Stimulated activated CD8-positive, alpha-beta memory T cell treated with anti-CD3 and anti-CD28 coated beads, Interleukin-15, amount 100 ng/mL, for 48 hours (primary cell): ENCODE measurements at places on chromosomes 2 and 18.

DNA sequence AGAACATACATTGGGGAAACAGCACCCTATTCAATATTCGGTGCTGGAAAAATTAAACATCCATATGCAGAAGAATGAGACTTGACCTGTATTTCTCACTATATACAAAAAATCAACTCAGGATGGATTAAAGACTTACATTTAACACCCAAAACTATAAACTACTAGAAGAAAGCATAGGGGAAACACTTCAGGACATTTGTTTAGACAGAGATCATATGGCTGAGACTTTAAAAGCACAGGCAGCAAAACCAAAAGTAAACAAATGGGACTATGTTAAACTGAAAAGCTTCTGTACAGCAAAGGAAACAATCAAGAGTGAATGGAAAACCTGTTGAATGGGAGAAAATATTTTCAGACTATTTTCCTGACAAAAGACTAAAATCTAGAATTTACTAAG is 1694.1 kb upstream of the CELF4 start:
- DNase-seq, result no peak

GRCh38 chr2:217731805-217732204 is 271.0 kb downstream of the TNS1 start:
- no peak for DNase-seq

- no peak for DNase-seq
These were observed 111.8 kb upstream of the SLC35G4 start for GRCh38 chr18:11497585-11497984.

DNA sequence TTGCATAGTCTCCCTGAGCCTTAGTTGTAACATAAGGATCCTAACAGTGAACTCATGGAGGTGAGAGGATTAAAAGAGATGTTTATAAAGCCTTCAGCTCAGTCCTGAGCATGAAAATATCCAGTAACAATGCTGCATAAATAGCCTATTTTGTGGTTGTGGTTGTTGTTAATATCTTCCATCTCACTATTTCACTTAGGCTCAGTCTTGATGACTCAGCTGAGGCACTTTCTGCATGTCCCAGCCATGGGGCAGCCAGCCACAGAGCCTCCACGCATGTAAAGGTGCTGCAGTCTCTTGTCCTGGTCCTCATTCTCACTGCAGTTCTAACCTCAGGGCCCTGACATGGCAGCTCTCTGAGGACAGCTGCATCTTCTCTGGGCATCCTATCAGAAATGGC is 218.8 kb upstream of the PKDCC start:
- no peak for DNase-seq

GRCh38 chr2:106885329-106885728 is 638 bp downstream of the ST6GAL2 start:
- DNase-seq, result no peak

GRCh38 chr2:44137048-44137447 is 31.6 kb upstream of the PPM1B start:
- no peak for DNase-seq

DNA sequence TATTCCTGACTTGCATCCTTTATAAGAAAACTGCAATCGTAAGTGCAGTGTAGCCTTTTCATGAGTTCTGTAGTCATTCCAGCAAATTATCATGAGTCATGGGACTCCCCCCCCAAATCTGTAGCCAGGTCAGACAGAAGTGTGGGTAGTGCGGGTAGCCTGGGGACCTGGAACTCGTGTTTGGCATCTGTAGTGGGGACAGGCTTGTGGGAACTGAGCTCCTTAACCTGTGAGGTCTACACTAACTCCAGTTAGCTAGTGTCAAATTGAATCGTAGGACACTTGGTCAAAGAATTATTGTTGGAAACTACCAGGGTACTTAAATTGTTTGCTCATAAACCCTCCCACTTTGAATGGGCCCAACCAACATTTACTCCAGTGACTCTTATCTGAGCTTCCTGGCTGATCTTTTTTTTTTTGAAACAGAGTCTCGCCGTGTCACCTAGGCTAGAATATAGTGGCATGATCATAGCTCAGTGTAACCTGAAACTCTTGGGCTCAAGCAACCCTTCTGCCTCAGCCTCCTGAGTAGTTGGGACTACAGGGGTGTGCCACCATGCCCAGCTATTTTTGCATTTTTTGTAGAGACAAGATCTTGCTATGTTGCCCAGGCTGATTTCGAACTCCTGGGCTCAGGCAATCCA is 12.4 kb downstream of the PFN4 start:
- DNase-seq, result no peak

DNA sequence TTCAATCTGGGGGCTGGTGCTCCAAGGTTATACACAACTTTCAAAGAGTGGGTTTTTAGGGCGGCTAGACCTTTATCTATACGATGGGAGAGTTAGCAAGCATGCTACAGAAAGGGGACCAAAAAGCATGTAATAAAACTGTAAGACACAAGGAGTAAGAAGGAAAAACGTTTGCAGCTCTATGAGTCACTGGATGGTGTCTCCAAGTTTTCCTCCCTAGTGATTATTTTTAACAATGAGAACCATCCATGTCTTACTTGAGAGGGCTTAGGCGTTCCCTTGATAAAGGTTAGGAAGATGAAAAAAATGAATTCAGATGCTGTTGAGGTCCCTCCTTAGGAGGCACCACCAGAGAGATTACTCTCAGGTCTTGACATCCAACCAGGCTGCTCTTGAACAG is 75.9 kb downstream of the HRH4 start:
- no peak for DNase-seq

DNA sequence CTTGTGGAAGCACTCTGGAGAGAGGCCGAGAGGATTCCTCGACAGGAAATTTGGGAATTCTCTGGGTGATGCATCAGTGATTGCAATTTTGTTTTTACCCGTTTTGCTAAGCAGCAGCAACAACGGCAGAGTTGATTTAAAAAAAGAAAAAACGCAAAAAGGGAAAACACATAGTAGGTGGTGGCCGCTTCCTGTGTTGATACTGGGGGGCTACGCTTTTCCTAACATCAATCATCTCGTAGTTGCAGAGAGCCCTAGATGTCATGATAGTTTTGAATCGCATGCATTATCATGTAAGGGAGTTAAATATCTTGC is 271 bp upstream of the RBM43 start:
- DNase-seq, result no peak

GRCh38 chr2:31080361-31080760 is 57.9 kb downstream of the GALNT14 start:
- no peak for DNase-seq

DNA sequence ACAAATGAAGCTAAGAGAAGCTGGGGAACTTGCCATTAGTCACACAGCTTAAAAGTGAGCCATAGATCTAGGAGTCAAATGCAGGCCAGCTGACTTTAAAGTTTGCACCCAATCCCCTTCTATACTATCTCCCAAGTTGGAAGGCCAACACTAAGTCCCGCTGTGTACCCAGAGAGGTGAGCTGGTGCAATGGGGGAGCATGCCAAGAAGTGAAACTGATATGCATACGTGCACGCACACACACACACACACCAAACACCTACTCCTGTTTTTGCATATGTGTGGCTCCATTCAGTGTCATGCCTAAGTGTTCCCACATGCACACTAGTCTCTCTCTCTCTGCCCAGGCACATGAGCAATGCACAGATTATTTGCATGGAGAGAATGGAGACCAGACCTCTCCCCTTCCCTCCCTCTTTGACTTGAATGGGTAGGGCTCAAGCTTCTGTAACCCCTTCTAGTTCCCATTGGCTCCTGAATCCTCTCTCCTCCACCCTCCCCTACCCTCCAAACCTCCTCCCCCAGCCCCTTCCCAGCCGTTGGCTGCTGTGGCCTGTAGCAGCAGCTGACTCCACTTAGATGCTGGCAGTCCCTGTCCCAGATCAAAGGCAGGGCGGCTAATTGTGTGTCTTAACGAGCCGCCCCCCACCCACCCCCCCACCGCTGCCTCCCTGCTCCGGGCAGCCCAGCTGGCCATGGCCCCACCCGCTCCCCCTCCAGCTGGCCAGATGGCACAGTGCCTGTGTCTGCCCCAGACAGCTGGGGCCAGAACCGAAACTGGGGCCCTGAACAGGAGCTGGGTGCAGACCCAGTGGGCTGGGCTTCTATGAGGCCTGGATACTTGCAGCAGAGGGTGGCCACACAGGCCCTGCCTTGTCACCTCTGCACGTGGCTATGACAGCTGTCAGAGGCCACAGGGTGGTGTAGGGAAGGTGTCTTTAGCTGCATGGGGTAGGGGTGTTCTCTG is 5.6 kb downstream of the WNT10A start:
- DNase-seq, result no peak

GRCh38 chr2:61633250-61633649 is 95.1 kb upstream of the XPO1 start:
- DNase-seq, result no peak

DNA sequence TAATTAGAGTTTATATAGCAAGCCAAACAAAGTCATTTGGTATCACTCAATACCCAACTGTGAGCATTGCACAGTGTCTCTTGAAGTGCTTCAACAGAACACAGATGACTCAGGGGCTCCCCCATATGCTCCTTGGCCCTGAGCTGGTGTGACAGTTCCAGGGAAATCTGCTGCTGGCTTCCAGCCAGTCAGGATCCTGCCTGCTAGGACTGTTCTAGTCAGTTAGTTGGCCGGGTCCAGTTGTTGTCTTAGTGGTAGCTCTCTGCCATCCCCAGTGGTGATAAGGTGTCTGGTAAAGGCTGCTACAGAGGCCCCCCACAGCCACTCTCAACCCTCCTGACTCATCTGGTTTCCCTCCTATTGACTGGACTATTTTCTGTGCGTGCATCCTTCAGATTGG is 100.3 kb downstream of the IRS1 start:
- DNase-seq, result no peak

GRCh38 chr2:100344433-100344832 is 22.1 kb upstream of the LONRF2 start:
- no peak for DNase-seq

GRCh38 chr18:26863921-26864497 is 1.5 kb downstream of the AQP4 start:
- no peak for DNase-seq

DNA sequence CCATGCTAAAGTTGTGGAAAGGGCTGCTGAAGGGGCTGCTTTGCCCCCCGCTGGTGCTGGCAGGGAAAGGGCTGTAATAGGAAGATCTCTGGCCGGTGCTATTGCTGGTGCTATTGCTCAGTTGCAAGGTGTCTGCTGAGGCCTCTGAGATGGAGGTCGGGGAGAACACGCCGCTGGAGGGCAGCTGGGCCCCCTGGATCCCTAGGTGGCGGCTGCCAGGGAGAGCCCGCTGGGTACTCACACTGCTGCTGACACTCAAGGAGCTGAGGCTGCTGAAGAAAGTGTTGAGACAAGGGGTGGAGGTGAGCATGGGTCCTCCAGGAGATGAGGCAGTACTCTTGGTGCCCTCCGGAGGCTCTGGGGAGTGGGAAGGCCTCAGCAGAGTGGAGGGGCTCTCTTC is 4.2 kb downstream of the FOXI3 start:
- DNase-seq, result no peak

- no peak for DNase-seq
These were observed 95.2 kb upstream of the BARD1 start for GRCh38 chr2:214904634-214905033.

DNA sequence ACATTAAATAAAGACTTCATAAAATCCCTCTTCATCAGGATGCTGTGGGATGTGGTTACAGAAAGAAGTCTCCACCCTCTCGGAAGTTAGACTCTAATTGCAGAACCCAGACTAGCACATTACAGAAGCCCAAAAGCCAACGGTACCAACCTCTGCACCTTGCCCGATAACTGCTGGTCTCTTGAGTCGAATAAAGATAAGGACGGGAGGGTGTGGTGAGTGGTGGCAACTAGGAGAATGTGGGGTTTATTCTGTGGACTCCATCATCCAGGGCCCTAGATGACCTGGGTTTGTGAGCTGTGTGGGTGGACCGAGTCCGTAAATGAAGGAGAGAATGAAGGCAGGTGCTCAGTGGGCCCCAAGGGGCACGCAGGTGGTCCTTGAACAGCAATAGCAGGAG is 462.8 kb upstream of the ID2 start:
- DNase-seq, result no peak

DNA sequence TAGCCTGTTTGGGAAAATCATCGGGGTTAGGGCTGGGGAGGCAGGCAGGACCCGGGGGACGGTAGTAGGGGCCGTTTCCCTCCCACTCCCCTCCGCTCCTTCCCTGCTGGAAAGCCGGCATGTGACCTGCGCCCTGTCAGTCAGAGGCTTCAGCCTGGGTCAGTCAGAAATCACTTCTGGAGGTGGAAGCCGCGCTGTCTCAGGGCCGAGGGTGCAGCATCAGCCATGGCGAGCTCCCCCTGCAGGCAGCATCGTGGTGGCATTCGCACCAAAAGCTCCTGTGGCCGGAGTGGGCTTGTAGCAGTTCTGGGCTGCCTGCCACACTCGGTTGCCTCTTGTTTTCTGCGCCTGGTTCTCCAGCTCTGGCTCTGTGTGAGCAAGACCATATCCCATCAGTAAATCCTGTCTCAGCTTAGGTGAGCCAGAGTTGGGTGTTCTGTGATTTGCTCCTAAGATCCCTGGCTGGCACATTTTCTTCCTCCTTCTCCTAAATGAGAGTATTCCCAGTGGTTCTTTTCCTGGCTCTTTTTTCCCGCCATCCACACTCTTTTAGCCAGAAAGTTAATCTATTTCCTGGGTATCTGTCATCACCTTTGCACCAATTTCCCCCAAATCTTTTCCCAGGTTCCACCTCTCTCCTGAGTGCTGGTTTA is 123.9 kb upstream of the CD302 start:
- DNase-seq, result peak; percentile 64

DNA sequence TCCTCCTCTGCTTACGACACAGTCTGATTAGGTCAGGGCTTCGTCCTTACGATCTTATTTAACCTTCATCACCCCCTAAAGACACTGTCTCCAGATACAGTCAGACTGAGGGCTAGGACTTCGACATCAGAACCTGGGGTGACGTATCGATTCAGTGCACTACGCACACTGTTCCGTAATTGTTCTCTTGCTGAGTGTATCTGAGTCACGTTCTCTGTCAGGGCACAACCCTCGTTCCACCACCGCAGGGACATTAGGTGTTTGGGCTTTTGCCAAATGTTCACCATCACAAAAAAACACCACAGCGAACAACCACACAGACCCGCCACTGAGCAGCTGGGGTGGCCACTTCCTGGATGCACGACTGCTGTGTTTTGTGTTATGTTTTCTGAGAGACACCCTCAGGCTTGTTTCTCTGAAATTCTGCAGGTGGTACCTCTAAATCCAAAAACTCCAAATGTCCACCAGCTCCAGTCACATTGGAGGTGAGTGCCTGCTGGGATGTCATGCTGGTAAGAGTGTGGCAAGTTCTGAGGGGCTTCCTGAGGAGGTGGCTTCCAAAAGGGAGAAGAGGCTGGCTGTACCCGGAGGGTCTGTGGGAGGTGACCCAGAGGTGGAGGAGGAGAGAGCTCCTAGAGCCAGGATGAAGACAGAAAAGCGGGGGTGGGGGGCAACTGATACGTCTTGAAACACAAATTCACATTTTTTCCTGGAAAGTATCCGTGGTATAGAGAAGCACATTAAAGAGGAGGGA is 66.6 kb downstream of the ADNP2 start:
- peak; percentile 47 for DNase-seq

- DNase-seq, result no peak
These were observed 29.9 kb downstream of the HK2 start for GRCh38 chr2:74863802-74864248.

GRCh38 chr2:230893841-230894781 is 29.4 kb downstream of the ITM2C start:
- DNase-seq, result peak; percentile 24
